ENCODE measurements at places on chromosomes 2 and 18. TPM values are rescaled to one million over a fixed set of nuclear protein-coding genes. Genes with fewer than 3 reads are reported as not detected.

DNA sequence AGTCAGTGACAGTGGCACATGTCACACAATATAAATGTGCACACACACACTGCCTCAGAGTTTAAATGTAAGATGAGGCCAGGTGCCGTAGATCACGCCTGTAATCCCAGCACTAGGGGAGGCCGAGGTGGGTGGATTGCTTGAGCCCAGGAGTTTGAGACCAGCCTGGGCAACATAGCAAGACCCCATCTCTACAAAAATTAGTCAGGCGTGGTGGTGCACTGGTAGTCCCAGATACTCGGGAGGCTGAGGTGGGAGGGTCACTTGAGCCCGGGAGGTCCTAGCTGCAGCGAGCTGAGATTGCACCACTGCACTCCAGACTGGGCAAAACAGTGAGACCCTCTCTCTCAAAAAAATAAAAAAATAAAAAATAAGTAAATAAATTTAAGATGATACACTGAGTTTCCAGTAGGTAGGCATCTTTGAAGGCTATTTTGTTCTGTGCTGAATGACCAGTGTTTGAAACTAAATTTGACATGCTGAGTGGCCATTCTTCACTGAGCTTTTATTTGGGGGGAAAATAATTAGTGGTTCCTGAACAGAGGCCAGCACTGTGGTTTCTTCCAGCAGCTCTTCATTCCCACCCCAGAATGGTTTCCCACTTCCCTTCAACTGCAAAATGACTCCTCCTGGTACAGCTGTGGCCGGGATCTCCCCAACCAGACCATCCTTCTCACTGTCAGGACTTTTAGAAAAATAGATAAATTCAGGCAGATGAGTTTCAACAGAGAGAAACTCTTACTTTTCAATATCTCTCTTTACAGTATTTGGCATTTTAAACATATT lies 44.9 kb downstream of the PSMG2 start:
- DNase-seq, result no peak
- H3K4me3 ChIP-seq, result no peak overlapping the region
- no peaks in the 10 kb centered on the region for H3K36me3 ChIP-seq
- no peak overlapping the region for H3K27ac ChIP-seq
- H3K4me1 ChIP-seq, result no peaks in the 10 kb centered on the region

GRCh38 chr18:63444580-63444979 lies 22.3 kb upstream of the VPS4B start:
- no peak overlapping the region for H3K4me3 ChIP-seq
- H3K27ac ChIP-seq, result no peak overlapping the region
- H3K27me3 ChIP-seq, result no peaks in the 10 kb centered on the region
- no peak for DNase-seq

Gene SEH1L
- polyA plus RNA-seq, result 16.4 TPM

GRCh38 chr2:10007435-10007834 lies 35.9 kb upstream of the KLF11 start:
- no peaks in the 10 kb centered on the region for H3K27me3 ChIP-seq
- H3K27ac ChIP-seq, result no peak overlapping the region
- no peaks in the 10 kb centered on the region for H3K36me3 ChIP-seq

GRCh38 chr2:200777275-200777674 lies 34.4 kb upstream of the BZW1 start:
- no peaks in the 10 kb centered on the region for H3K36me3 ChIP-seq
- DNase-seq, result no peak
- H3K4me3 ChIP-seq, result no peak overlapping the region

DNA sequence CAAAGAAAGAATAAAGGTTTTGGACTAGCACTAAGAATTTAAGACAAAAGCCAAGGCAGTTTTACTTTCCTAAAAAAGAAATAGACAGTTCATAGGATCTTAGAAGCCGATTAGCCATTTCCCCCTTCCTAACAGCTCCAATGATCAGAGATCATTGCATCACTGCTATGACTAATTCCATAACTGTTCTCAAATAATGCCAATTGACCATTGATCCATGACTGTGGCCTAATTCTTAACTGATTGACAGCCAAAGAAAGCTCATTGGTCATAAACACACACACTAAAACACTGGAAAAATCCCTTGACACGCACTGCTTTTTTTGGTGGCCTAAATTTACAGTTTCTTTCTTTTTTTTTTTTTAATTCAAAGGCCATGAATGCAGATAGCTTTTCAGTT lies 345.0 kb upstream of the ACVR2A start:
- H3K4me3 ChIP-seq, result no peak overlapping the region
- no peak for DNase-seq
- H3K27me3 ChIP-seq, result no peaks in the 10 kb centered on the region
- H3K27ac ChIP-seq, result no peak overlapping the region

DNA sequence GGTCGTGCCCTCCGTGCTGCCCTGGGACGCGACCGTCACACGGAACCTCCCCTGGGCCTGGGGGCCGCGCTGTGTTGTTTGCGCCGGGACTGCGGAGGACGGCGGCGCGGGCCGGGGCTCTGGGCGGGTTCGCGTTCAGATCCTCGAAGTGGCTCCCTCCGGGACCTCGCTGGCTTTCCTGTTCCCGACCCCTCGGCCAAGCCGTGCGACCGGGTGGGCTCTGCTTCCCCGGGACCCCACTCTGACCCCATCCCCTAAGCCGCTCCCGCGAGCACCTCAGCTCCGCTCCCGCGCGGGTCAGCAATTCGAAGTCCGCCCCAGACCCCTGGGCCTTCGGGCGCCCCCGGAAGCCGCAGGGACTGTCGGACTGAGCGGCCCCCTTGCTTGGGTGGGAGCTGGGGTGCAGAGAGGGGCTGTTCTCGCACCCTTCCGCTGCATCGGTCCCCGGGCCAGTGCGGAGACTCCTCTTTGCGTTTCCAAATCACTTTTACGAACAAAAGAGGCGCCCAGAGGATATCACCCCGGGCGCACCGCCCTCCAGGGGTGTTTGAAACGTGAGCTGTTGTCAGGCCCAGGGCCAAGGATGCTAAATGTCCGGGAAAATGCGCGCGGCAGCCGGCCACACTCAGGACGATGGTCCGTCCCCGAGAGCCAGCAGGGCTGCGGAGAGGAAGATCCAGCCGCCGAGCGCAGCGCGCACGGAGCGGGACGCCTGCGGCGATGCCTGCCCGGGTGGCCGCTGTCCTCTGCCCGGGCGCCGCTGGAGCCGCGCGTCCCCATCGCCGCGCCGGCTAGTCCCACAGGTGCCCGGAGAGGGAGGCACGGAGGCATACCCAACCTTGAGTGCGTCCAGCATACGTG lies 73.5 kb downstream of the ZCCHC2 start:
- no peak overlapping the region for H3K27ac ChIP-seq
- DNase-seq, result no peak
- no peaks in the 10 kb centered on the region for H3K4me1 ChIP-seq
- no peak overlapping the region for H3K4me3 ChIP-seq
- no peaks in the 10 kb centered on the region for H3K36me3 ChIP-seq
- H3K27me3 ChIP-seq, result no peaks in the 10 kb centered on the region

DNA sequence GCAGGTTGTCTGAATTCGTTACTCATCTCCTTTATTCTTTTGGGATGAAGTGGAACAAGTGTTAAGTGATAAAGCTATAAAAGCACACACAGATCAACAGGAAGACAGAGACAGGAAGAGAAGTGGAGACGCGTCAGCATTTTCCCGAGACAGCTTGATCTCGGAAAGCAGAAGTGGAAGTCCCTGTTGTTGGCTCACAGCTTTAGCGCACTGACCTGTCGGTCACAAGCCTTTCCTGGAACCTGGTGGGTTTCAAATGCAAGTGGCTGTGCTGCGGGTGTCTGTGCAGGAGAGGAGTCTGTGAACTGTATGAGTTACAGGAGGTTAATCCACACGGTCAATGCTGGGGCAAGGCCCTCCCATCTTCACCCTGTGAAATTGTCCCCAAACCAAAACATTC lies 116.6 kb upstream of the PELI1 start:
- H3K4me1 ChIP-seq, result no peaks in the 10 kb centered on the region
- H3K4me3 ChIP-seq, result no peak overlapping the region
- no peak for DNase-seq
- no peaks in the 10 kb centered on the region for H3K27me3 ChIP-seq
- H3K27ac ChIP-seq, result no peak overlapping the region
